ENCODE measurements at places on chromosomes 3 and 15.
A peak's percentile ranks its signal among the peaks of the same experiment; 100 is the strongest.

- no peak for DNase-seq
Observed at GRCh38 chr3:10381336-10381735, 60.4 kb upstream of the SEC13 start.

DNA sequence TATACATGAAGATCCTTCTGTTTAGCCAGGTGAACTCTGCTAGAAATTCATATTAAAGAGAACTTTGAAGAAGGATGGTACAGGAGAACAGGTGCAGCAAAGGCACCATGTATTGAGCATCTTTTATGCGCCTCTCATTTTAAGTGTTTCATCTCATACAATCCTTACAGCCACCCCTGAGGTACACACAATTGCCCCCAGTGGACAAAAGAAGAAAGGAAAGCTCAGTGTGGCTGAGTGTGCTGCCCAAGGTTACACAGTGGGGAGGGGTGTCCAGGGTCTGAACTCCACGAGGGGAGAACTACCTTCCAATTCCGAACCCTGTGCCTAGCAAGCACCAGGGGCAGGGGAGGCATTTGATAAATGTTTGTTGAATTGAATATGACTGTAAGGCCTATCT, 98.6 kb downstream of the MECOM start:
- no peak for DNase-seq

DNA sequence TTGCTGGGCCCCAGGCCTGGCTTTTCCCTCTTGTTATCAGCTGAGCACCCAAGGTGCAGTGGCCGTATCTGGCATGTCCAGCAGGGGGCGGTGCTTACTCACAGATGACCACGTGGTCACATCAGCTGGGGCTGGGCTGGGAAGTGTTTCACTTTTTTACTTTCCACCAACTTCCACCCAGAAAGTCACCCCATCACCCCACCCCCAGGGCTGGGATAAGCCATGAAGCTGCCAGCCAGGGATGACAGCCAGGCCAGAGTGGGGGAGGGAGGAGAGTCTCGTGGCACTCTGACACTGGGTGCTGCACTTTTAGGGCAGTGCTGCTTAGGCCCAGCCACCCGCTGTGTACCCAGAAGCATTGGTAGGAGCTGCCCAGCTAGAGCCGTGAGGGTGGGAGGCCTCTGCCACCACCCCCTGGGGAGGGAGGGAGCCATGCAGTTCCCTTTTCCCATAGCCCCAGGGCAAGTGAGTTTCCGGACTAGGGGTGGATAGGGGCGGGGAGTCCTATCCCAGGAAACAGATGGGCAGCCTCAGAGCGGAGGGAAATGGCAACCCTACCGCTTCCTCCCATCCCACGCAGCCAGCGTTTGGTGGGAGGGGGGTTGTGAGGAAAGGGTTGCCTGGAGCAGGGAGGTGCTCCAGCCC, 6.1 kb downstream of the PPCDC start:
- DNase-seq: peak; percentile 96

- DNase-seq: no peak
Observed at GRCh38 chr3:16547561-16548357, 34.3 kb upstream of the RFTN1 start.

- no peak for DNase-seq
Observed at GRCh38 chr3:146104068-146104467, 56.9 kb downstream of the PLOD2 start.
